NCI-H1436 treated with DMSO at 0.1 percent for 48 hours (cell line): ENCODE measurements at places on chromosomes 12 and 14.

DNA sequence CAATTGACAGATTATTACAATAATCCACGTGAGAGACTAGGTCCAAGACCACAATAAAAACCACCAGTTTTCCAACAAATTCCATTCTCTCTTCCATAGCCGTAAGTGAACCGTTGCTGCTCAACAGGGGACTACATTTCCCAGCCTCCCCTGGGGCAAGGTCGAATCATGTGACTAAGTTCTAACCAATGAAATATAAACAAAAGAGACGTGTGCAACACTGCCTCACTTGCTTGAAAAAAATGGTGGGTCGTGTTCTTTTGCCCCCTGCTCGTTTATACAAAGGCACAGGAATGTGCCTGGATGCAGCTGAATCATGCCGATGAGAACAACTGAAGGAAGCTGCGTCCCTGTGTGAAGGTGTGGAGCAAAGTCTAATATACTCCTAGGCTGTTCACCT lies 51.1 kb downstream of the HSPB8 start:
- DNase-seq, result no peak

DNA sequence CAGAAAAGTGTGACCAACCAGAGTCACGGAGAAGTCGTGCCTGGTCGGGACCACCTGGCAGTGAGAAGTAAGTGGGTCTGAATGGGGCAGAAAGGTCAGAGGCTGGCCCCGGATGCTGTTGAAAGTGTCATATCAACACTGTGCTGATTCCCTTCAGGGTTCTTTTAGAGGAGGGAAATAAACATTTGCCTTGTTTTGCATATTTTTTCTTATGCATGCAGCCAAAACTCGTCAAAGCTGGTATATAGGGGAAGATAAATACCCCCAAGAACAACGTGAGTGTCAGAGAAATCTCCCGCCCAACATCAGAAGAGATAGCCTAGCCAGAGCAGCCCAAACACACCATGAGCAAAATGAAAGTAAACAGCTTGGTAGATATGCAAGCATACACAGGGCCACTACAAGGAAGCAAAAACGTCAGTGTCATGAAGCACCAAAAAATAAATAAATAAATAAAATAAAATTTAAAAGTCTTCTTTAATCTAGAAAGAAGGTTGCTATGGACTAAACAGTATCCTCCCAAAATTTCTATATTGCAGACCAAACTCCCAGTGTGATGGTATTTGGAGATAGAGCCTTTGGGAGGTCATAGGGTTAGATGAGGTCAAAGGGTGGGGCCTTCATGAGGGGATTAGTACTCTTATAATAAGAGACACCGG lies 22.1 kb downstream of the EIF5 start:
- no peak for DNase-seq

DNA sequence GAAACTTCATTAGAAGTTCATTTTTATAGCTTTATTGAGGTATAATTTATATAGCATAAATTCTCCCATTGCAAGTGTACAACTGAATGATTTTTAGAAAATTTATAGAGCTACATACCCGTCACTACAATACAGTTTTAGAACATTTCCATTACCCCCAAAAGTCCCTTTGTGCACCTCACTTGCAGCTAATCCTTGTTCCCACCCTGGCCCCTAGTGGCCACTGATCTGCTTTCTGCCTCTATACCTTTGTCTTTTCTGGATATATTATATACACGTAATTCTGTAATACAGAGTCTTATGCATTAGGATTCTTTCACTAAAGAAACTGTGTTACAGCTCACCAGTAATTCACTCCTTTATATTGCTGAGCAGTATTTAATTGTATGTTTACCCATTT lies 145.1 kb upstream of the DIO2 start:
- DNase-seq, result no peak

- no peak for DNase-seq
These were observed 3.2 kb downstream of the OR4K2 start for GRCh38 chr14:19878029-19878642.

DNA sequence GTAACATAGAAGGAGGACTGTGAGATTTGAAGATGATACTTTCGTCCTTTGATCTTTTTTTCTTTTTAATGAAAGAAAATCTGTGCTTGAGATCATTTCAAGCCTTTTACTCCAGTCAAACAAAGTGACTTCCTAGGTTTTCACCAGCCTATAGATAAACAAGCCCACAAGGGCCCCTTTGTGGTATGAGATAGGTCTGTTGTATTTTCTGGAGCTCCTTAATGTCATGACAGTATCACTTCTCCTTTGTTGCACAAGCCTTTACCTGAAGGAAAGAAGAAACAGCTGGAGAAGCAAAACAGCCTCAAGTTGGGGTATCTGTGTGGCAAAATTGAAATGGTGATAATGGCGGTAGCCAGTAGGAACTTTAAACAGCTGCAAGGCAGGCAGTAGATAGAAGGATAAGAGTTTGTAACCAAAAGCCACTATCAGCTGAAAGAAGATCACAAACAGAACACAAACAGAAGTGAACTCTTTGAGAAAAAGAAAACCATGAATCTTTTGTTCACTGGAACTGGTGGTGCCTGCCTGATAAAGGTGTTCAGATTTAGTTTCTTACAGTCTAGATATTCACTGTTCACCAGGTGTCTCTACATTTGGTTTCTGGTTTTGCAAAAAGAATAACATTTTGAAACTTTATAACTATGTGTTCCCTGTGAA lies 96.8 kb downstream of the LGR5 start:
- no peak for DNase-seq

GRCh38 chr14:102574281-102575159 lies 17.9 kb upstream of the RCOR1 start:
- no peak for DNase-seq

DNA sequence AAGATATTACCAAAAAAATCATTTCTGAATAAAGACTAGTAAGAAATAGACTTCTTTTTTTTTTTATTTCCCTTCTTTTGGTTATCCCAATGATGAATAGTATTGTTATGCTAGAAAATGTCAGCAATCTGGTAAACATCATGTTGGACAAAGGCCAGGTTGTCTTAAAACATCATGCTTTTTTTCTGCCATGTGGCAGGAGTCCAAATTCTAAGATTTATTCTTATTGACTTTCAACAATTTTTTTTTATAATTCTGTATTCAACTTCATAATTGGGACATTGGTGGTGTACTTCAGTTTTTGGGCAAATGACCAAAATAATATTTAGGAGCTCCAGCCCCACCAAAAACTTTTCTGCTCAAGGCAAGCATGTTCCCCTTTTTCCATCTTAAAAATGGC lies 10.5 kb downstream of the DCN start:
- no peak for DNase-seq

- no peak for DNase-seq
These were observed 25.4 kb downstream of the RALGAPA1 start for GRCh38 chr14:35783699-35784098.

GRCh38 chr14:59247801-59248584 lies 59.5 kb downstream of the DAAM1 start:
- DNase-seq, result no peak

GRCh38 chr12:59158066-59158465 lies 237.8 kb upstream of the LRIG3 start:
- no peak for DNase-seq

DNA sequence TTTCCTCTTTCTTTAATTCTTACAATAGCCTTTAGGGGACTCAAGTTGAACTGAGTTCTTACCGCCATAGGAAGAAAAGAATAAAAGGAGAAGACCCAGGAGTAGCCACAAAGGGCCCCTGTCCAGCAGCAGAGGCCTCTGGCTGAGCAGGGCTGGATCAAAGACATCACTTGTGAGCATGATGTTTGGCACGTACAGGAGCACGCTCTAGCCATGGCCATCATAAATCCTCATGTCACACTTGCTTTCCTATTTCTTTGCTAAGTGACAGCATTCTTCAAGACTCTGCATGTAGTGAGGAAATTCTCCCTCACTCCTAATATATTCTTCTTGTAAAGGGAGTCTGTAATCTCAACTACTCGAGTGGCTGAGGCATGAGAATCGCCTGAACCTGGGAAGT lies 15.7 kb downstream of the CLEC4C start:
- DNase-seq, result no peak

DNA sequence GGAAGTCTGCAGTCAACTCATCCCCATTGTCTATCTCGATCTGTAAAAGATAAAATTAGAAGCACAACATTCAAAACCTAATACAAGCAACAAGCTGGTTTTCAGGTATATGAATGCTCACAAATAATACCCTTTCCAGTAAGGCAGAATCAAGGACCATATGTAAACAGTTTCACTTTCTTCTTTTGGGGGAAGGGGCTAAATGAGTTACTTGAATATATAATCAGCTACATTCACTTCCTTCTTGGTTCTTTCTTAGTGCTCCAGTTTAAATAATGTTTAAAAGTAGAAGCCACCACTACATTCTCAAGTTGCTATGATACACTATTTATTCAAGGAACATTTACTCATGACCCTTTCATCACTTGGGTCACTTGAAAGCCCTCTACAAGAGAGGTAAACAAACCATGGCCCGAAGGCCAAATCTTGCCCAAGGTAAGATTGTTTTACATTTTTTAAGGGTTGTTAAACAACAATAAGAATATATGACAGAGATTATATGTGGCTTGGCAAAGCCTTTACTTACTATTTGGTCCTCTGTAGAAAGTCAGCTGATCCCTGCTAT lies 10.3 kb downstream of the TWF1 start:
- no peak for DNase-seq

GRCh38 chr14:21136024-21136423 lies 19.8 kb downstream of the OR5AU1 start:
- DNase-seq, result no peak

- DNase-seq, result no peak
These were observed 33.4 kb downstream of the CHST11 start for GRCh38 chr12:104490186-104490585.
